ENCODE measurements at places on chromosomes 1 and 21.

- DNase-seq: no peak
Observed at GRCh38 chr1:21645550-21645949, 23.6 kb downstream of the RAP1GAP start.

DNA sequence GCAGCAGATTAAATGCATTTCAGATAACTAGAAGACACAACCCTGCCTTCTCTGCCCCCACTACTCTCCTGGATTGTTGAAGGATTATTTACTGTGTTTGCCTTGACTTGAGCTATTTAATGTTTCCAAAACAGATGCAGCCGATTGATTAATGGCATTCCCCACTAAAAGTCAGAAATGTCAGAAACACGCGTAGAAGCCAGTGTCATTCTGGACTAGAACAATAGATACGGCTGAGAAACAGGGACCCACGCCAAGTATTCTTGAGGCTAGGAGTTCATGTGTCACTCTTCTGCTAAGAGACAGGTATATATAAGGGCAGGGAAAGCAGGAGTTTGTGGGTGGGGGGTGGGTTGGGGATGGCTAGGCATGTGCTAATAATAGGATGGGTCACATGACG lies 366.7 kb upstream of the PROX1 start:
- DNase-seq: no peak

GRCh38 chr1:35345439-35345981 lies 77.0 kb downstream of the ZMYM4 start:
- no peak for DNase-seq

GRCh38 chr1:230517786-230518185 lies 91.7 kb upstream of the PGBD5 start:
- no peak for DNase-seq

DNA sequence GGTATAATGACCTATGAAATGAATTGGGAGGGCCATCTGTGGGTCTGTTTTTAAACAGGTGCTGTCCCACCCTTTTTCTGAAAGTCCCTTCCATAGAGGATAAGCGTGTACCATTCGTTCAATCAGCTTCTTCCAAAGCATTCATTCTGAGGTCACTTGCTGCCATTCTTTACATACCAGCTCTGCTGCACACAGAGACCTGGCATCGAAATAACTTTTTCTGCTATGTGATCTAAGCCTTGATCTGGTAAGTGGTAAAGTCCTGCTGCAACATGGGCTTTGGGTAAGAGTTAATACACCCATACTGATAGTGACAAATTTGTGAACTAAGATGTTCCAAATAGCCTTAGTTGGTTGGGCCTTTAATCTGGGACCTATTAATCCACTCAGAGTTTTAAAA lies 38.9 kb downstream of the DR1 start:
- no peak for DNase-seq

DNA sequence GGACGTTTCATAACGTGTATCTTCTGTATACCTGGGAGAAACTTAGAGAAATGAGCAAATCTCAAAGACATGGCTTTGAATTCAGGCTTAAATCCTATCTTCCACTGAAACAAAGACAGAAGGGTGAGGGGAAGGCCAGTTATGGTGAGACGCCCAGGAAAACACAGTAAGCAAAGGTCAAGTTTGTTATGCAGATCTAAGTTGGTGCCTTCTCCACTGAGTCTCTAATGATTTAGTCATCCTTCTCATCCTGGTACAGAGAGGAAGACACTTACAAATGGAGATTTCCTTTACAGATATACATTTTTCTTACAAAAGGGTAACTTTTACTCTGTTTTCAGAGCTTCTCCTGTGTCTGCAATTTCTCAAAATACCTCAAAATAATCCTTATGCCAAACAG lies 64.4 kb downstream of the MAP3K7CL start:
- no peak for DNase-seq

DNA sequence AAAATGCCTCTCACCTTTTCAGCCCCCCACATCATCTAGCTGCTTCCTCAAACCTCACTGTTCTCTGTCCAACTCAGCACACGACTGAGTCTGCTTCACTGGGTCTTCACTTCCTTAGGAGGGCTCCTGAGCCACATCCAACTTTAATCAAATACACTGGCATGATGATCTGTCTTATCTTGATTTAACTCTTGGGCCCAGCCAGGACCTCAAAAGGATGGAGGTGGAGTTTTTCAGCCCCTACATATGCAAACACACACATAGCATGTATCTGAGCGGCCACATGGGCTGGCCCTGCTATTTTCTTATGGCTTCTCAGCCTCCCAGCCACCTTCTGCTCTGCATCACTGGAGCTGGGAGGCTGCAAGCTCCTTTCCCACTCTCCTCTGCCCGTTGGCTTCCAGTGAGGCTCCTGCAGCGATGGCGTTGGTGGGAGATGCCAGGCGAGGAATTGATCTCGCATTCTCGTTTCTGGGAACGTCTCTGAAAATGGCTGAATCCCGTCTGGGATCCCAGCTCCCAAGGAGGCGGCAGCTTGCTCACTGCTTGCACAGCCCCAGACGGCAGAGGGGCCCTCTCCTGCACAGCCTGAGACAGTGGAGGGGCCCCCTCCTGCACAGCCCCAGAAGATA lies 1.8 kb upstream of the PRXL2B start:
- no peak for DNase-seq

DNA sequence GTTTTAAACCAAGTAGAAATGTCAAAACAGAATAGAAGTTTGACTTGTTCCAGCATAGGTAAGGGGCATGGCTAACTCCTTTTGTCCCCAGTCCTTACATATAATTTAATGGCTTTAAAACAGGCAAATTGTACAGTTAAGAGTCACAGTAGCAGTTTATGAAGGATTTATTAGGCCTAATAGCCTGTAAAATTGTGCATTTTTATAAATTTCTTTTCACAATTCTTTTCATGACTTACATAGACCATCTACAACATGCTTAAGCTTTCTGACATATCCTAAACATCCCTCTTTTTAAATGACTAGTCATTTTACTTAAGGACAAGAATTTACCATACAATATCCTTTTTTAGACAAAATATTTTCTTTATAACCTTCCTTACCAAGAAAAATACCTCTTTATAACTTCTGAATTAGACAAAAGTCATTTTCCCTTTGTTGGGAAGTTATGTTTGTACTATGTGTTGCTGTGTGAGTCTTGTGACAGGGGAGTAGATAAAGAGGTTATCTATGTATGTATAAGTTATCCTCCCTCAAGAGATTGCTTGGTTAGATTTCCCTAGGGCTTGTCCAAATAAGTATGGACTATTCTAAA lies 34.5 kb upstream of the SLC5A9 start:
- no peak for DNase-seq

- no peak for DNase-seq
Observed at GRCh38 chr21:42158846-42159245, 60.1 kb upstream of the ABCG1 start.

- DNase-seq: no peak
Observed at GRCh38 chr1:56491441-56491840, 87.9 kb downstream of the PLPP3 start.

GRCh38 chr1:193674292-193674944 lies 488.0 kb upstream of the B3GALT2 start:
- no peak for DNase-seq

- DNase-seq: no peak
Observed at GRCh38 chr1:67749844-67750690, 65.1 kb downstream of the GADD45A start.

DNA sequence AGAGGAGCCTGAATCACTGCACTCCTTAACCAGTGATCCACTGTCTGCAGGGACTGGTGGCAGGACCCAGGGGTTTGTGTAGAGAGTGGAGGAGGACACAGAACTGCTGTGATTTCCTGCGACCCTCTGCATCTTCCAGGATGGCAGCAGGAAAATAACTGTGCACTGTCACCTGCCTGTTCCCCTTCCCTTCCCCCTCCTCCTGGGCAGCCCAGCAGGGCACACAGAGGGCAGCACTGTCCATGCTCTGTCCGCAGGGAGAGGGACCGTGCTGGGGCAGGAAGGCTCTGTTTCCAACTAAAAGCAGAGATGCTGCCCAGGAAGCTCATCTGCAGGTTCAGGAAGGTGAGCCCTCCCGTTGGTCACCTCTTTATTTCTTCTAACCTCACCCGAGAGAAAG lies 168.7 kb downstream of the ZBTB18 start:
- DNase-seq: no peak

DNA sequence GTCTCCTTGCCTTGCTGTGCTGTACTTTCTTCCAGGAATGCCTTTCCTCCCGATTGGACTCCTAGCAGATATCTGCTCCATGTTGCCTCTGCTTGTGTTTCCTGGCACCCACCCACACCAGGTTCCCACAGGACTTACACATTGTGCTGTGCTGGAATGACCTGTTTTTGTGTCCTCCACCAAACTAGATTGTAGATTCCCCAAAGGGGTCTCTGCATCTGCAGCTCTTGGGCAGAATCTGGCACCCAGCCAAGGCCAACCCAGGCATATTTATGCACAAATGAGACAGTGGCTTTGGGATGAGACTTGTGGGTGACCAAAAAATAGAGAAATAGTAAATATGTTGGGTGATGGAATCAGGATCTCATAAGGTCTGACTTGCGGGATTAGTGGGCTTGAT lies 278.2 kb downstream of the RRAGC start:
- no peak for DNase-seq

DNA sequence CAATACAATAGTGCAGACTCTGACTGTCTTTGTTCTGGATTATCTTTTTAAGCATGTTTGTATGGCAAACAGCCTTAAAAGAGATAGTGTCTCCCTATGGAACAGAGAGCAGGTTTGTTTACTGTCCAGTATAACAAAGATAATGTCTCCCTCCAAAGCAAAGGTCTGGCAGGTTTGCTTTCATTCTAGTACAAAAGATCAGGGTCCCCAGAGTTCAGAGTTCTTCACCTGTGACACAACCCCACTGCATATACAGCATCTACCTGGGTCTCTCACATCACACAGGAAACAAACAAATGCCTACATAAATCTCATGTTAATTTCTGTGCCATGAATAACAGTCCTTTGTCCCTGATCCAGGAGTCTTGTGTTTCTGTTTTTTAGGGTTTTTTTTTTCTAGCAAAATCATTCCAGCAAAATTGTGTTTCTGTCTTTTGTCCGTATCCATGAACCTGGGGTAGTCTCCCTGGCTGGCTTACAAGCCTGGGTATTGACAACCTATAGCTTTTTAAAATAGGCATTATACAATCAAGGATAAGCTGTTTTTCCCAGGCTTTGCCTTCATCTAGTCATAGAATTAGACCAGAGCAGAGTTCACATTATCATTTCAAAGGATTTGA lies 89.4 kb upstream of the PTBP2 start:
- no peak for DNase-seq

DNA sequence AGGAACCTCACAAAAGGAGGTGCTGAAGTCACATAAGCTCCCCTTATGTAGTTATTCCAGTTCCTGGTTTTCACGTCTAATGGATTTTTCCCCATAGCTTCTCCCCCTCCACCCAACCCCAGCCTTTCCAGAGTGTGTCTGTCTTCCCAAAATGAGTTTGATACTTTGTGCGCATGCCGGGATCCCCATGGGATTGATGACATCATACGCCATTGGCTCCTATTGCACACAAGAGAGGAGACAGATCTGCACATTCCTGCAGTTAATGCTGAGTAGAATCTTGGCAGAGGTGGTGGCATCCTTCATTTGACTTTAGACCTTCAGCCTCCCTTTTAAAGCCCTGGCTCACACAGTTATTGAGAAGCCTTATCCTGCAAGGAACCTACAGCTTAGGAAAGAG lies 71.4 kb downstream of the DDR2 start:
- DNase-seq: no peak

DNA sequence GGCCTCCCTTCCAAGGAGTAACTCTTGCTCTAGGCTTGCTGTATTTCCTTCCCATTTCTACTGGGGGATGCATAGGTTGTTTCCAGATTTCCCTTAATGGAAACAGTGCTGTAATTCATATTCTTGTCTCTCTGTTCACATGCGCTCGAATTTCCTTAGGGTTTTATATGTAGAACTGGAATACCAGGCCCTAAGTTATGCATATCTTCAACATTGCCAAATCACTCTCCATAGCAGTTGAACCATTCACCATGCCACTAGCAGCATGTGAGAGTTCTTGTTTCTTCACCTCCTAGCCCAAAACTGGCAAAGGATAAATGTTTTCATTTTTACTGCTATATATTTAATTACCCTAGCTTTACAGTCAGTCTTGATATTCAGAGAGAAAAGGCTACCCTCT lies 12.8 kb downstream of the MAP10 start:
- DNase-seq: no peak

GRCh38 chr1:33256471-33257206 lies at the start of gene ZNF362:
ZNF362 (plus strand) TSS chr1:33256492; CDS start chr1:33270575, 14,083 bp downstream.
- DNase-seq: peak; percentile 68

- DNase-seq: no peak
Observed at GRCh38 chr21:42161956-42162681, 56.8 kb upstream of the ABCG1 start.

DNA sequence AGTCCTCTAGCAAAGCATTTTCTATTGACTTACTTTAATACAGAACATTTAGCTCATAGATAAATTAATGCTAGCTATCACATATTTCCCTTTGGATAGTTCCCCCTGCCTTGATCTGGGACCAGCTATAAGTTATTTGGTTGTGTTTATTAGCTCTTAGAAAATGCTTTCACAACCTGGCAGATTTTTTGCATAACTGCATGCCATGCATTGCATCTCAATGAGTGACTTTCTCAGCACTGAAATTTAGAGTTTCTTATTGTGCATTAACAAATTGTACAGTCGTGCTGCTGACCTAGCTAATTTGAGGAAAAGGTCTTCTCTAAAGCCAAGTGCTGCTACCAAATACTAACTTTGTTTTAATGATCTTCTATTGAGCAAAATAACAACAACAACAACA lies 164.8 kb downstream of the PLPPR5 start:
- DNase-seq: no peak

Data from GM12892 (cell line).